ENCODE measurements at places on chromosomes 7 and 10. TPM values are rescaled to one million over a fixed set of nuclear protein-coding genes. Genes with fewer than 3 reads are reported as not detected.

CNPY1 gene
- total RNA-seq, result not detected

ZNF425 gene
- 1.4 TPM for total RNA-seq

KAZALD1 gene
- total RNA-seq, result 1.7 TPM

PLAU gene
- 7.3 TPM for total RNA-seq

PDK4 gene
- total RNA-seq, result 654 TPM

ABCB4 gene
- 0.84 TPM for total RNA-seq

GRID2IP gene
- not detected for total RNA-seq

CYP26A1 gene
- not detected for total RNA-seq

CALML5 gene
- total RNA-seq, result not detected

LIPK gene
- not detected for total RNA-seq

GDF2 gene
- total RNA-seq, result not detected

XRCC2 gene
- total RNA-seq, result 0.32 TPM

ADARB2 gene
- 6.1 TPM for total RNA-seq

SPDYE9 gene
- not detected for total RNA-seq

TFPI2 gene
- total RNA-seq, result 57.3 TPM

MSS51 gene
- 2.4 TPM for total RNA-seq

TAS2R41 gene
- total RNA-seq, result not detected

OR13A1 gene
- total RNA-seq, result not detected

MBL2 gene
- total RNA-seq, result not detected

OR2A1 gene
- total RNA-seq, result 0.95 TPM

AGAP3 gene
- 44.4 TPM for total RNA-seq

LCOR gene
- 82.0 TPM for total RNA-seq

TSPAN33 gene
- total RNA-seq, result 8.1 TPM

LRRC4 gene
- total RNA-seq, result 1.2 TPM

TMEM178B gene
- total RNA-seq, result 1.3 TPM

EZH2 gene
- 1.7 TPM for total RNA-seq

PSMG3 gene
- total RNA-seq, result 30.9 TPM

DPYSL4 gene
- total RNA-seq, result 3.0 TPM

OR2A42 gene
- not detected for total RNA-seq

OR2A12 gene
- total RNA-seq, result not detected

CYP3A7 gene
- 2.8 TPM for total RNA-seq

SPDYE6 gene
- total RNA-seq, result not detected

SVIL gene
- 27.9 TPM for total RNA-seq

CPA2 gene
- 0.88 TPM for total RNA-seq

PNLIPRP3 gene
- 0.31 TPM for total RNA-seq

SNCG gene
- 70.9 TPM for total RNA-seq

AKR1C8 gene
- total RNA-seq, result 1.5 TPM

AUTS2 gene
- total RNA-seq, result 16.3 TPM

SFR1 gene
- total RNA-seq, result 7.0 TPM

ITPRID1 gene
- not detected for total RNA-seq

VWA2 gene
- 1.4 TPM for total RNA-seq
